ENCODE measurements at places on chromosomes 2 and 18.

DNA sequence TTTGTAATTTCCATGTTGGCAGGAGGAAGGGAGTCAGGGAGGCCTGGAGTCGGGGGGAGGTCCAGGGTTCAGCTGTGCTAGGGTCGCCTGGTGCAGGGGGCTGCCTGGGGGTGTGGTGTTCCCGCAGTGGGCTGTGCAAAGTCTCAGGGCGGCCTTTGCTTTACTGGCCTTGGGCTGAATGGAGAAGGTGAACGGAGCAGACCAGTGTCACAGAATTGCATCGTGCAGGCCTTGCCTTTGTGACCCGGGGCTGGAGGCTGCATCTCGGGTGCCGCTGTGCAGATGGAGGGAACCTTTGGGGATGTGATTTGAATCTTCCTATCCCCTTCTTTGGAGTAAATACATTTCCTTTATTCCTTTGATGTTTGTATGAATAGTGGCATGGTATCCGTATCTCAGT is 8.8 kb downstream of the SNTG2 start:
- no peak for DNase-seq

- no peak for DNase-seq
These were observed 119.5 kb downstream of the RAD51AP2 start for GRCh38 chr2:17398770-17399169.

DNA sequence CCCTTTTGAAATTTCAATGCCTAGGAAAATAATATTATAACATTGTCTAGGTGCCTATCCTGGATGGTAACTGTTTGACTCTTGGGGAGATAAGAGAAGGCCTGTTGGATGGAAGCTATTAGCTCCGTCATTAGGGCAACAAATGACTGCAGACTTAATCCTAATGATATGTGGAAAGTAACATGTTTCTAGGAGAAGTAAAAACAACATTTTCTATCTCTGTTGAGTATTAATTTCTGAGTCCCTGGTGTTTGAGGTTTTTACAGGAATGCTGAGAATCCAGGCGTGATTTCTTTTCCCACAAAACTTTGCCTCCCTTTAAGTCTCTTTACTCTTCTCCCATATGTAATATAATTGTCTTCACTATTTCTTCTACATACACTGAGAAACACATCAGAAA is 159.1 kb downstream of the GALNT1 start:
- DNase-seq: no peak

GRCh38 chr2:146634230-146635097 is 1210.4 kb upstream of the ACVR2A start:
- no peak for DNase-seq

GRCh38 chr2:202196727-202197126 is 41.7 kb downstream of the SUMO1 start:
- no peak for DNase-seq

DNA sequence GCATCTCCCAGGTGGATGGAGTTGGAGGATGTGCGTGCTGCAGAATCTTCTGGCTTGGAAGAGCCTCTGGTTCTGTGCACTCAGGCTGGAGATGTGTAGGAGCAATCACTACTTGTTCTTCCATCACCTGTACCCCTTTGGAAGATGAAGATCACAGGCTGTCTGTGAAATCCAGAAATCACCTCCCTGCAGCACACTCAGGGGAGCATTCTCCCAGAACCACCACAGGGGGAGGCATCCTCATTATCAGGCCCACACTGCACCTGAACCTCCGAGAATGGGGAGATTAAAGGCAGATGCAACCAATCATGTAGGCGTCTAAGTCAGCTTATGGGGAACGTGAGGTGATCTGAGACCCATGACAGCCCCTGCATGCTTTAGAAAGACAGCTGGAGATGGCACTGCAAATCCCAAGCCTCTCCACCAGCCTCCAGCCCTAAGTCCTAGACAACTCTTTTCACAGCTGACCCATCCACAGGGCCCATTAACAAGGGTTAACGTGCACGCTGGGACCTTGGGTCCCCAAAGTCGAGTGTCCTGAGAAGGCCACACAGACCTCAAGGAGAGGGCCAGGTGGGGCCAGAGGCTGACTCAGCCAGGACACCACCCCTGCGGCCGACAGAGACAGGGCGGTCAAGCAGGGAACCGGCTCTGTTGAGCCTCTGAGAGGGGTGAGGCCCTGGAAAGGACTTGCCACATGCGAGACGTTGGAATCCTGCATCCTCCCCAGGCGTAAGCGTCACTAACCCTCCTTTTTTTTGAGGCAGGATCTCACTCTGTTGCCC is 314.9 kb downstream of the EIPR1 start:
- DNase-seq: no peak

- no peak for DNase-seq
These were observed 3.5 kb upstream of the CD226 start for GRCh38 chr18:69951182-69951581.

- DNase-seq: no peak
These were observed 41.8 kb downstream of the ST8SIA5 start for GRCh38 chr18:46715062-46715461.

GRCh38 chr2:169363560-169364150 is 1.3 kb upstream of the LRP2 start:
- DNase-seq: no peak

- DNase-seq: no peak
These were observed 23.7 kb upstream of the AP1S3 start for GRCh38 chr2:223860809-223861738.

DNA sequence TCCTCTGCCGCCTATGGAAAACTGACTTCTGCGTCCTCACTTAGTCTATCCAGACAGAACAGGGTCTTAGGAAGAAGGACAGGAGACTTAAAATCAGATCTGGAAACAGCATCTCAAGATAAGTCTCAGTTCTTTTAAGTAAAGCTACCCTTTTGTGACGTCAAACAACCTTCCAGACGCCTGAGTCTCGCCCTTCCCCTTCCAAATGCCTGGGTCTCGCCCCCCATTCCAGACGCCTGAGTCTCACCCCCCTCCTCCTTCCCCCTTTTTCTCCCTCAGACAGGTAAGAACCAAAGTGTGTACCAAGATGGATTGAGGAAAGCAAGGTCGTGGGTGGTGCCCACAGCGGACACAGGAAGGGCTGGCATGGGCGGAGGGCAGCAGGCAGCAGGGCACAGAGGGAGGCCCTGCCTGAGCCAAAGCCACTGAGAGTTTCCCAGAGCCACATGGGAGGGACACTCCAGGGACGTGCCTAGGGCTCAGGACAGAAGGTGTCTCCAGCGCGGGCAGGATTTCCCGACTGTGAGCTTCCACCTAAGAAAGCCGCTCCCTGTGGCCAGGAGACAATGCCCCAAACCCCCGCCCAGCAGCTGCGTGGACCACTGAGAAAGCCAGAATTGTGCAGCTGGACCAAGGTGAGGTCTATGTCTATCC is 51.3 kb downstream of the ANKMY1 start:
- no peak for DNase-seq

DNA sequence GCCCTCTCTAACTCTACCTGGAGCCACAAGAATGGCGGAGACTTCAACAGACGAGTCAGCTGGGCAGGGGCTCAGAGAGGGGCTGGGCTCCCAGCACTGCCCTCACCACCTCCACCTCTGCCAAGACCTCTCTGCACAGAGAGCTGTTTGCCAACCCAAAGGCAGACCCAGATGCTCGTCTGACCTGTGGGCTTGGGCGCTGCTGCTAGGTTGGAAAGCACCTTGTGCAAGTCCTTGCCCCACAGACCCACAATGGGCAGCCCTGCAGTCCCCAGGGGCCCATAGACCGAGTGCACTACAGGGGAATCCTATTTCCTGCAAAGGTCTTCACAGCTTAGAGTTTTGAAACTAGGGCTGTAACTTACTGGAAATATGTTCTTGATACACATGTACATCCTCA is 13.3 kb downstream of the ACKR3 start:
- no peak for DNase-seq

DNA sequence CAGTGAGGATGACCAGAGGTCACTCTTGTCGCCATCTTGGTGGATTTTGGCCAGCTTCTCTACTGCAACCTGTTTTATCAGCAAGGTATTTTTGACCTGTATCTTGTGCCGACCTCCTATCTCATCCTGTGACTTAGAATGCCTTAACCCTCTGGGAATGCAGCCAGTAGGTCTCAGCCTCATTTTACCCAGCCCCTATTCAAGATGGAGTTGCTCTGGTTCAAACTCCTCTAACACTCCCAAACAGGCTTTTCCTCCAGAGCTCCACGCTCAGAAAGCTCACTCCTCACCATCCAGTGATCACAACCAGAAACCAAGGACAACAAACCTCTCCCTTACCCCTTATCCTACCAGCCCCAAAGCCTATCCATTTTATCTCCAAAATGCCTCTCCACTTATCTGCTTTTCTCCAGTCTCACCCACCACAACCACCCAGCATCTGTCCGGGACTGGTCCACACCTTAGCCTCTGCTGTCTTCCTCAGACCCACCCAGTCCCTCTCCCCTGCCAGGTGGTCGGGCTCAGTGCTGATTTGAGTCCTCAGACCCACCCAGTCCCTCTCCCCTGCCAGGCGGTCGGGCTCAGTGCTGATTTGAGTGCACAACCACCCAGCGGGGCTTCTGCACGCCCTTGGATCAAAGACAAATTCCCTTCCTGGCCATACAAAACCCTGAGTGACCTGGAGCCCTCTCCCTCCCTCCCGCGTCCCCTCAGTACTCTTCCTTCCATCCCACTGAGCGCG is 11.7 kb upstream of the SMAD7 start:
- no peak for DNase-seq

GRCh38 chr2:35033748-35034147 is 1321.8 kb upstream of the CRIM1 start:
- DNase-seq: no peak

- no peak for DNase-seq
These were observed 654 bp upstream of the MARCHF7 start for GRCh38 chr2:159711562-159712142.

DNA sequence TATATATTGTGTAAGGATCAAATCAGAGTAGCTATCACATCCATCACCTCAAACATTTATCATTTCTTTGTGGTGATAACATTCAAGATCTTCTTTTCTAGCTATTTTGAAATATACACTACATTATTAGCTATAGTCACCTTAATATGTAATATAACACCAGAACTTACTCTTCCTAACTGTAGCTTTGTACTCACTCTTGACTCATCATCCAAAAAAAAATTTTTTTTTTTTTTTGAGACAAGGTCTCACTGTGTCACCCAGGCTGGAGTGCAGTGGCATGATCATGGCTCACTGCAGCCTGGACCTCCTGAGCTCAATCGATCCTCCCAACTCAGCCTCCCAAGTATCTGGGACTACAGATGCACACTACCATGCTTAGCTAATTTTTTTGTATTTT is 153.3 kb downstream of the EML6 start:
- no peak for DNase-seq

DNA sequence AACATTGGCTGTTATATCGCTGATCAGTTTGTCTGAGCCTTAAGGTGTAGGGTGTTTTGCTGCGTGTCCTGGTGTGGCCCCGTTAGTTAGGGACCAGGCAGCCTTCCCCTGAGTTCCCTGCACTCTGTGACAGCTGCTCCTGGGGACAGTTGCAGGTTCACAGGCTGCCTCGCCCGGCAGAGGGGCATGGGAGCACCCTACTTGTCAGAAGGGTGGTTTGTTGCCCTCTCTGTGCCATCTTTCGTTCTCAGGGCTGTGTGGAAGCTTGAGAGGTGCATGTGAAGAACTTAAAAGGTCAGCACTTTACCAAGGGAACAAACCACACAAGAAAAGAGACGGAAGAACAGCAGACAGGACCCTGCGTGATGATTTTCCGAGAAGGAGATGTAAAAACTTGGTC is 159.6 kb downstream of the LDLRAD4 start:
- DNase-seq: no peak

DNA sequence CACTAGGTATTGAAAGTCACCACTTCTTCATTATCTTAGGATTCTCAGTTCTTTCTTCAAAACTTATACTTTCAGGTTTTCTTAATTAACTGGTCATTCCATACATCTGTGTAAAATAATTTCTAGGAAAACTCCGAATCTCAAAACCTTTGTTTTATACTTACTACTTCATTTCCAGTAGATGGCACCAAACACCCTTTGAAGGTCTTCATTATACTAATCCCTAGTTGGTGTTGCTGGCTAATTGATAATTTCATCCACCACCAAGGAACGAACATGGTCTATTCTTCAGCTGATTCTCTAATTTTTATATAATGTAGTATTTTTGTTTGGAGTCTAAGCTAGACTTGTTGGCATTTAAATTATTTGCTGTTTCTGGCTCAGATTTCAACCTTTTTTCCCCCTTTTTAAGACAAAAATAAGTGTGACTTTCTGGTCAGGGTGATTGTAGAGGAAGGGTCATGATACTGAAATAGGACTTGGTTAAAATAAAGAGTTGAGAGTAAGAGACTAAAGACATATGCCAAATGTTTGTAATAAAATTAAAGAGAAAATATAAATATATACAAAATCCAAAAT is 2.8 kb upstream of the MXD1 start:
- DNase-seq: no peak

DNA sequence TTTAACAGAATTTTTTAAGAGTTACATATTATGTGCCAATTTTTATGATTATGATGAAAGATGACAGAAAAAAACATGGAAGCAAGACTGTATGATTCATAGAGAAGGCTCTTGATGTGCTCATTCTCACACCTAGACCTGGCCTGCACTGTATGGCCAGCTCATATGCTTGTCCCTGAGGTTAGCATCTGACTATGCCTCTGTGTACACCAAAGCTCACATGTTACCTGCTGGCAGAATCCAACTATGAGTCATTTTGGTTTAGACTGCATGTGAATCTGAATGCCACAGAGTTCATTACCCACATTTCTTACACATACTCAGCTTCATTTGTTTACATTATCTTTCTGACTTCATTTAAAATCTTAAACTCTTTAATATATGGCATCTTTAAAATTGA is 139.0 kb downstream of the DSC3 start:
- no peak for DNase-seq

- no peak for DNase-seq
These were observed 22.3 kb downstream of the RNF125 start for GRCh38 chr18:32040936-32041335.

GRCh38 chr2:216351172-216351925 is 20.9 kb downstream of the MARCHF4 start:
- DNase-seq: no peak

- no peak for DNase-seq
These were observed 164.0 kb downstream of the HDAC4 start for GRCh38 chr2:239236808-239237205.

GRCh38 chr2:96764253-96764637 is 3.5 kb downstream of the CNNM4 start:
- no peak for DNase-seq

DNA sequence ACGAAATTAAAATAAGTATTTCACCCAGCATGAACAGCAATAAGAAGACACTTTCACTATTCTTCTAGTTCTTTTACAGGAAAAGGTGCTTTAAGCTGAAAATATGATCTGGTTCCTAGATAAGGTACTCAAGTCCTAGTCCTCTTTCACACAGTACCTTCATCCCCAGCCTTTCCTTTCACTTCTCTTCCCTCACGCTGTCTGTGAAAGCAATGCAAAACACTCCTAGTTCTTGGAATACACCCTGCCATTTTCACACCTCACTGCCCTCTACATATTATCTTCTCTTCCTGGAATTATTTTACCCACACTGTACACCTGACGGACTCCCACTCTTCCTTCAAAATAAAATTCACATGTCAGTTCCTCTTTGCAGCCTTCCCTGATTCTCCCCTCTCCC is 82.9 kb downstream of the DNAH7 start:
- DNase-seq: no peak

Measured in GM19239 (cell line).